ENCODE measurements at places on chromosomes 13 and 19.

DNA sequence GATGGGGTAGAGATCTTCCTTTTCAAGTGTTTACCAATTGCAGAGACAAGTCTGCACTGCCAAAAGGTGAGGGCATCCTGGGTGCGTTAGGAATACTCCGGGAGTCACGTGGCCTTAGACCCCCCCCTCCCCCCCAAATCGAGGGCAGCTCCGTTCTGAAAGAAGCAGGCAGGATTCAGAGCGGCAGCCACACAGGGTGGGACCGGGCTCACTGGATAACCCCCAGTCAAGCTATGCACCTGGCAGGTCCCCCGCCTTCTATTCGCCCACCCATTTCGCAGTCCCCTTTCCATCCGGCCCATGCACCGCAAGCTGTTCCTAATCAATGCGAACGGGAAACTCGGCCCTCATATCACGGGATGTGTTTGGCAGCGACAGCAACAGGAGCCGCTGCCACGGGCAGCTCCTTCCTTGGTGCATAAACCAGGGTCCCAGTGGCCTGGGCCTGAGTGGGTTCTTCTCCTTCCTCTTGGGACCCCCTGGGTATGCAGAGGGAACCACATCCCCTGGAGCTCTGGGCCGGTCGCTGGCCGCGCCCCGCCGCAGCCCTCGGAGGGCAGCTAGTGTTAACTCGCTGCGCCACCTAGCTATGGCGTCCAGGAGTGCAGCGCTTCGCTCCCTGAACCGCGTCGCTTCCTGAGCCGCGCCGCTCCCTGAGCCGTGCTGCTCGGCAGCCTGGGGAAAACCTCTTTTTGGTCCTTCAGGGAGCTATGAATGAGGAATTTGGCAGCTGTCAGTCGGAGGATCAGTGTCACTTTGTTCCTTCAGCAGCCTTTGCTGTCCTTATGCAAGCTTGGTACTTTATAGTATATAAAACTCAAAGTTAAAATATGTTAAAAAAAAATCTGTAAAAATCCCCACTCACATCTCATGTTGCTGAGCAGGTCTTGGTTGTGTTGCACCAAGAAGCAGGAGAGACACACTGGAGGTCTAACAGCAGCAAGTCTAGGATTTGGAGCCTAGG lies 41.4 kb downstream of the LYL1 start:
- DNase-seq, result peak; percentile 95

DNA sequence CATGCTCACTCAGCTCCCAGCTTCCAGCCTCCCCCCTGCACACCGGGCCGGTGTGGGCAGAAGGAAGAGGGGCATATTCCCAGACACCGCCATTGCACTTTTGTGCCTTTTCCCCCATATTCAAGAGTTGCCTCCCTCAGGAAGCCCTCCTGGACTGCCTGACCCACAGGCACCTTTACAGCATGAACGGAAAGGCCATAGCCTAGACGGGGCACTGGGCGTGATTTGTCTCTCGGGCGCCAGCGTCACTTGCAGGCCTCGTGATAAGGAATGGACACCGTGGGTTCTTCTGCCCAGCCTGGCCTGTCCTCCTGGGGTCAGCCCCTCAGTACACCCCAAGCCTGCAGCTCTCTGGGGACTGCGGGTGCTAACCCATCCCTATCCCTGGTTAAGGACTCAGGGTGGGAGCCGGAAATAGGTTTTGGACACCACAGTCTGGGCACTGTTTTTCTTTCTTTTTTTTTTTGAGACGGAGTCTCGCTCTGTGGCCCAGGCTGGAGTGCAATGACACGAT lies 933 bp upstream of the UQCR11 start:
- no peak for DNase-seq

DNA sequence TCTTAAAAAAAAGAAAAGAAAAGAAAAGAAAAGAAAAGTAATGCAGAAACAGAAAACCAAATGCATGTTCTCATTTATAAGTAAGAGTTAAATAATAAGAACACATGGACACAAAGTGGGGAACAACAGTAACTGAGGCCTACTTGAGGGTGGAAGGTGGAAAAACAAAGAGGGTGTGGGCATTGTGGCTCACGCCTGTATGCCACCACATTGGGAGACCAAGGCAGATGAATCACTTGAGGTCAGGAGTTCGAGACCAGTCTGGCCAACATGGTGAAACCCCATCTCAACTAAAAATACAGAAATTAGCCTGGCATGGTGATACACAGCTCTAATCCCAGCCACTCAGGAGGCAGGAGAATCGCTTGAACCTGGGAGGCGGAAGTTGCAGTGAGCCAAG lies 8.1 kb downstream of the ZNF708 start:
- DNase-seq, result no peak

- no peak for DNase-seq
These were observed 162.0 kb downstream of the ITGBL1 start for GRCh38 chr13:101614491-101614890.

DNA sequence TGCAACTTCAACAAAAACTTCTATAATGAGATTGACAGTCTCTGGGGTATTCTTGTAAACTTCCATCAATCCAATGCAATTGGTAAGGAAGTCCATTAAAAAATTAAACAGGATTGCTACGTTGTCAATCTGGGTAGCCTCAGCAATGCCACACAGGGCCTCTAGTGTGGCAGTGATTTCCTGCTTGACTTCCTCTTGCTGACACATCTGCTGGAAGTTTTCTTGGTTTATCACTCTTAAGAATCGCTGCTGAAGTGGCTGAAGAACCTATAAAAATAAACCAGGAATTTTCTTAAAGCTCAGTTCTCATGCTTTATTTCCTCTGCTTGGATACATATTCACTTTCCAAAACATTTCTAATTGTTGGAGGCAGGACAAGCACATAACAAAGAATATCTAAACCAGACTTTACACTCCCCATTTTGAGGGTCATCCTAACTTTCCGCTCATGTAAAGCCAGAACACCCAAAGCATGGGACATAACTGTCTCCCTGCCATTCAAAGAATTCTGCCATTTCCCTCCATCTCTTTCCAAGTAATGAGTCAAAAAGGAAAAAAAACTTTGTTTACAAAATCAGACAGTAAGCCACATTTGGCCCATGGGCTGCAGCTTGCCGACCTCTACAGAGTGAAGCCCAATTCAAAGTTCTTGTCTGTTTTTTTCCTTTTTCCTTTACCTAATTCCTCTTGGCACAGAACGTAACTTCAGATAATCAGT lies 23.2 kb upstream of the EEF1AKMT1 start:
- DNase-seq, result no peak

DNA sequence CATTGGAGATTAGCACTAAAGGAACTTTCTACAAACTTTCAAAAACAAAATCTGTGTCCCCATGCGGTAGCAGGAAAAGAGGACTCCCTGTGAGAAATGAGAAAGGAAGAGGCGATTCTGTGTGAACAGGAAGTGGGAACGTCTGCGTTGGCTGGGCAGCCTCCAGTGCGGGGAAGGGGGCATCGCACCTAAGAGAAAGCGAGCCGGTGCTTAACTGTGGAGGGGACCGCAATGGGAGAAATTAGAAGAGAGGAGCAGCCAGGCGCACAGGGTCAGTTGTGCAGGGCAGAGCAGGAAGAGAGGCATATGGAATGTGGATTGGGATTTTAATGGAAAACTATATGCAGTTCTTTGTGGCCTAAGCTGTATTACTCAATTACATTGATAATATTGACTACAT lies 77.4 kb upstream of the DOCK9 start:
- DNase-seq, result no peak

GRCh38 chr19:5123646-5124045 lies 154.7 kb downstream of the KDM4B start:
- no peak for DNase-seq

GRCh38 chr13:86174622-86175021 lies 375.4 kb upstream of the SLITRK6 start:
- no peak for DNase-seq

DNA sequence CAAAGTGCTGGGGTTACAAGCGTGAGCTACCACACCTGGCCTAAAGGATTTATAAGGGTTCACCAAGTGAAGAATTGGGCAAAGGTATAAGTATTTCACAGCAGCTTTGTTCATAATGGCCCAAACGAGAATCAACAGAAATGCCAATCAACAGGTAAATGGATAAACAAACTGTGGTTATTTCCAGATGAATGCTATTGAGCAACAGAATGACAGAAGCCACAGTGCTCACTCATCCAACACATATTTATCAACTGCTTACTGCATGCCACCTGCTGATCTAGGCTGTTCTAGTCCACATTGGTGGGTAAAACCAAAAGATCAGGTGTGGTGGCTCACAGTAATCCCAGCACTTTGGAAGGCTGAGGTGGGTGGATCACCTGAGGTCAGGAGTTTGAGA lies 27.7 kb downstream of the CACNA1A start:
- no peak for DNase-seq

DNA sequence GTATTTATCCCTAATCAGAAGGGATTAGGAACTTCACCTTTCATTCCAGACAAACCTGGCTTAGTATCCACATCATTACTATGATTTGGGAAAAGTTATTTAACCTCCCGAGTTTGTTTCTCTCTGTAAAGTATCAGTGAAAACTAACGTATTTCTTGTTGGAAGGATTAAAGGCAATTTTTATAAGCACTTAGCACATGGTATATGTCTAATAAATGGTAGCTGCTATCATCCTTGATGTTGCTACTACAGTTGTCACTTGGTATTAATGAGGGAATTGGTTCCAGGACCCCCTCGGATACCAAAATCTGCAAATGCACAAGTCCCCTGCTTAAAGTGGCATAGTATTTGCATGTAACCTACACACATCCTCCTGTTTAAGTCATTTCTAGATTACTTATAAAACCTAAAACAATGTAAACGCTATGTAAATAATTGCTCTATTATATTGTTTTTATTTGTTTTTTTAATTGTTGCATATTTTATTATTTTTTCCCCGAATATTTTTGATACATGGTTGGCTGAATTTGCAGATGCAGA lies 42.7 kb upstream of the FAM124A start:
- DNase-seq, result no peak
